ENCODE measurements at places on chromosomes 1 and 21.

- peak; percentile 93 for DNase-seq
These were observed 407 bp downstream of the IGSF3 start for GRCh38 chr1:116667078-116667574.

DNA sequence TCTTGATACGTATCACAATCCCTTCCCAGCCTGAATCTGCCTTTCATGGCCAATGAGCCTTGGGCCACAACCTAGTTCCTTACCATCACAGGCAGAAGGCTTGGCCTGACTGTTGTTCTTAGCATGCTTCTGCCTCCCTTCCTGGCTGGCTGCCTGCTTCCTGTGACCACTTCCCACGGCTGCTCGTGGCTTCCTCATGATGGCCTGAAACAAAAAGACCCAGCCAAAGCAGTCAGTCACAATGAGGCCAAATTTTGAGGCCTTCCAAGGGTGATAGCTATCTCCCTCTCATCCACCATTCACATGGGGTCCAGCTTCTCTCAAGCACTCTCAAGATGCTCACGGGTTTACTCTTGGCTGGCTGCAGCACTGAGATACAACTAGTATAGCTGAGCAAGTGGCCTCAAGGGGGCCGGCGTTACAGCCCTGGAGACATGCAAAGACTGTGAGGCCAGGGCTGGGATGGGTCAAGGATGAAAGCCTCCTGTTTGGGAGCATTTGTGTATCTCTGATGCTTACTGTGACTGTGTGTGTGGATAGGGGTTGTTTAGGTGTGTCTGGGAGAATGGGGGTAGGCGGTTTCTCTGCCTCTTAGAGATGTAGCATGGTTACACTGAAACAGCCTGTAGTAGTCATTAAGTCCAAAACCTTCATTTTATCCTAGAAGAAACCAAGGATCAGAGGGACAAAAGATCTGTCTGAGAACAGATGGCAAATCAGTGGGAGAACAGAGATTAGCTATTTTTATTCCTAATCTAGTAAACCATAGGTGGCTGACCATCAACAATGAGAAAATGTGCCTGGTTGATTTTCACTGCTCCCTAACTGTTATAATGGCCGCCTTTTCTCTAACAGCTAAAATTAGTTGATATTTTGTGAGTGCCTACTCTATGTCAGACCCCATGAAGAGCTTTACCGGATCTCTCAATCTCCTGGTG lies 5.4 kb upstream of the TOE1 start:
- DNase-seq = peak; percentile 59

DNA sequence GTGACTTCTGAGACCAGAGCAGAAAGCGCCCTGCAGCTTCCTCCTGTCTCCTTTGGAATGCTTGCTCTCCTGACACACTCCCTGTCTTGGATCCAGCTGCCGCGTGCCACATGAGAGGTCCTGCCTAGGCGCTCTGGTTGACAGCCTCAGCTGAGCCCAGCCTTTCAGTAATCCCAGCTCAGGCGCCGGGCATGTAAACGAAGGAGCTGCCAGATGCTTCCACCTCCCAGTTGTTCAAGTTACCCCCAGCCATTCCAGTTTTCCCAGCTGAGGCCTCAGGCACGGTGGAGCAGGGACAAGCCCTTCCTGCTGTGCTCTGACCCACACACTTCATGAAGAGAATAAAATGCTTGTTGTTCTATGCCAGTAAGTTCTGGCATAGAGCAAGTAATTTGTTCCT lies 14.3 kb upstream of the CD34 start:
- DNase-seq = peak; percentile 58

GRCh38 chr1:229913489-229913888 lies 153.5 kb upstream of the GALNT2 start:
- DNase-seq = no peak

DNA sequence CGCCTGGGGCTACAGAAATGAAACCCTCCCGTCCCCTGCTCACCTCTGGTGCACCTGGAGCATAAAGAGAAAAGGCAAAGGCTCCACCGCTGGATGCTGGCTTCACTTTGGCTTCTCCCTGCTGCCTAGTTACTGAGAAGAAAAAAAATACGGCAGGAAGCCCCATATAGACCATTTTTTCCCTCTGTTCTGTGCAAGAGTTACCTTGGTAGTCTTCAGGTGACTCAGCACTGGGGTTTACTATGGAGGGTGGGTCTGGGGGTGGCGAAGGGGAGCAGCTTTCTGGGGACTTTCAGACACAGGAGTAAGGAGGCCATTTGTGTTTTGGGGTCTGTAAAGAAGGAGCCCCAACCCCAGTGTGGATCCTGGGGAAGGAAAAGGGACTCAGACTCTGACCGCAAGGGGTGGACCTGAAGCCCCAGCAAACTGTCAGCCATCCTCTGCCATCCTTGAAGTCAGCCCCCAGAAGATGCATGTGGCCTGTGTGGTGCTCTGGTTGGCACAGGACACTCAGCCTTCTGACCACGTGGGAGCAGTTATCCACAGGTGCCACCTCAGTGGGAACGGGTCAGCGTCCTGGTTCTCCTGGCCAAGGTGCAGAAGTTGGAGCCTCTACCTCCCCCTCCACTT lies 25.9 kb upstream of the EPS8L3 start:
- no peak for DNase-seq

Data from H7 (cell line).